ENCODE measurements at places on chromosomes 2 and 18. TPM values are rescaled to one million over a fixed set of nuclear protein-coding genes. Genes with fewer than 3 reads are reported as not detected.

GRCh38 chr18:58229162-58229561 is 185.1 kb downstream of the NEDD4L start:
- DNase-seq, result no peak
- H3K27me3 ChIP-seq, result no peaks in the 10 kb centered on the region
- no peaks in the 10 kb centered on the region for H3K36me3 ChIP-seq
- no peak overlapping the region for H3K27ac ChIP-seq
- H3K4me1 ChIP-seq, result no peaks in the 10 kb centered on the region
- H3K4me3 ChIP-seq, result no peak overlapping the region

DNA sequence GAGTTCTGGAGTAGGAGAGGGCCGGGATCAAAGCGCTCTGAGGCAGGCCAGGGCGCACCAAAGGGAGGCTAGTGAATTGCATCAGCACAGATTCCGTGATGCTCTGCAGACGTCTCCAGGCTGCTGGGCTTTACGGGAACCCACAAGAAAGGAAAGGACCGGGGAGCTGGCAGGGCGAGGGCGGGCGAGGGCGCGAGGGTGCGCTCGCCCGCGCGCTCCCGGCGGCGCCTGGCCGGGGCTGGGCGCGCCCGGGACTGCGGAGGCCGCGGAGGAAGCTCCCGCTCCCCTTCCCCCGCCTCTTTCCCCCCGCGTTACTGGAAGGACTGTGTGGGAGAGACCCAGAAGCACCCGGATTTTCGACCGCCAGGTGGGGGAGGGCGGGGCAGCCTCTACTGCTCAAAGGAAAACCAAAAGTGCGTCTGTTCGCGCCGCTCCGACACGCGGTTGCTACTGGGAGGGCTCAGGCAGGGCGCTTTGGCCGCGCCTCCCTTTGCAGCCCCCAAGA is 2.4 kb upstream of the FOSL2 start:
- DNase-seq, result peak; percentile 81
- peak overlapping the region; percentile 75 for H3K4me3 ChIP-seq
- H3K27me3 ChIP-seq, result no peaks in the 10 kb centered on the region
- peak overlapping the region; percentile 89 for H3K27ac ChIP-seq
- peaks cover 23% of the 10 kb centered on the region for H3K4me1 ChIP-seq

DNA sequence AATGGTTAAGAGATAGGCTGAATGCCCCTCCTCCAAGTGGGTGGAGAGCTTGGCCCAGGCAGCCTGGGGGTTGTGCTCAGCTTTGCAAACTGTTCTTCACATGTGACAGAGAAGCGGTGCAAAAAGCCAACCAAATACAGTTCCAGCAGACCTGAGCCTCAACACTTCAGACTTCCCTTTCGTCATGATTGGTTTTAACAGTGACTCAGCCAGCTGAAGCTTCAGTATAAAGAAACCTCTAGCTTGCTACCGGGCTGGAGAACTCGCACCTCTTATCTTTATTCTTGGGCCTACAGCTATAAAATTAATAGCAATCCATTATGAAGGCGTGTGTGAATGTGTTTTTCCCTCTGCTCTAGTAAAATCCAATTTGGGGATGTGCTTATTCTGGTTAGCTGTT is 20.0 kb downstream of the SETBP1 start:
- H3K27ac ChIP-seq, result no peak overlapping the region
- DNase-seq, result no peak
- H3K27me3 ChIP-seq, result no peaks in the 10 kb centered on the region
- H3K4me3 ChIP-seq, result no peak overlapping the region
- no peaks in the 10 kb centered on the region for H3K36me3 ChIP-seq

- no peak overlapping the region for H3K27ac ChIP-seq
- DNase-seq, result no peak
Measured at GRCh38 chr2:101124643-101125366, 26.4 kb downstream of the TBC1D8 start.

DNA sequence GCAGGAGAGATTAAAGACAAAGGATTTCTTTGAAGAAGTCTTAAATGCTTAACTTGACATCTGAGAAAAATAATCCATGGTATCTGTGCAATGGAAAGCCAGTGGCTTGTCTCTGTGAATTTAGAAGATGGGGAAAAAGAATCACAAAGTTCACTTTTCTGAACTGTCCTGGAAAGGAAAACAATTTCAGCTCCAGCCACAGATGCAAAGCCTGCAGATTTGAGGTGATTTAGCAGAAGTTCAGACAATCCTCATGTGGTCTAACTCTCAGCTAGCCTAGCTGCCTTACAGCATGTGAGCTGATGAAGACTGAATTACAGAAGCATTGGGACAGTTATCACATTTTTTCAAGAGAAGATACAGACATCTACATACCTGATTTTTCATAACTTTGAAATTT is 126.7 kb upstream of the ITGB6 start:
- DNase-seq, result no peak
- H3K27me3 ChIP-seq, result no peaks in the 10 kb centered on the region
- no peak overlapping the region for H3K4me3 ChIP-seq
- H3K4me1 ChIP-seq, result peaks cover 81% of the 10 kb centered on the region

- DNase-seq, result no peak
- no peaks in the 10 kb centered on the region for H3K4me1 ChIP-seq
- H3K27me3 ChIP-seq, result no peaks in the 10 kb centered on the region
- no peak overlapping the region for H3K4me3 ChIP-seq
Measured at GRCh38 chr18:8933714-8934284, 168.7 kb upstream of the NDUFV2 start.

DNA sequence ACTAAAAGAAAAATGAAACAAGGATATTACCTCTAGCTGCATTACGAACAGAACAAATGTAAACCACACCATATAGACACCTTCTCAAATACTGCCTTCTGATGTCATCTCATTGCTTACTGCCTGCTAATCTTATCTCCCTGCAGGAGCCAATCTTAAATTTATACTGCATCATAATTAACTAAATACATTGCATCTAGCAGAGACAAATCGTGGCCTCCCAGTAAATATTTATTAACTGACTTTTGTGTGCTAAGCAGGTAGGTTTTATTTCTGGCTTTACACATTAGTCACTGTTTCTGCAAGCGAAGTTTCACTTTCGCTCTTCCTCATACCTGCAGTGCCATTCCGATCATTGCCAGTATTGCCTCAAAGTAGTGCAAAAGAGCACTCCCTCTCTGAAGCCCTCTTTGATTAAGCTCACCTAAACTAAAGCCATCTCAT is 67.5 kb downstream of the SPATS2L start:
- H3K27me3 ChIP-seq, result no peaks in the 10 kb centered on the region
- peak overlapping the region; percentile 77 for H3K4me3 ChIP-seq
- DNase-seq, result no peak
- H3K4me1 ChIP-seq, result peaks cover 49% of the 10 kb centered on the region
- H3K27ac ChIP-seq, result peak overlapping the region; percentile 63

DNA sequence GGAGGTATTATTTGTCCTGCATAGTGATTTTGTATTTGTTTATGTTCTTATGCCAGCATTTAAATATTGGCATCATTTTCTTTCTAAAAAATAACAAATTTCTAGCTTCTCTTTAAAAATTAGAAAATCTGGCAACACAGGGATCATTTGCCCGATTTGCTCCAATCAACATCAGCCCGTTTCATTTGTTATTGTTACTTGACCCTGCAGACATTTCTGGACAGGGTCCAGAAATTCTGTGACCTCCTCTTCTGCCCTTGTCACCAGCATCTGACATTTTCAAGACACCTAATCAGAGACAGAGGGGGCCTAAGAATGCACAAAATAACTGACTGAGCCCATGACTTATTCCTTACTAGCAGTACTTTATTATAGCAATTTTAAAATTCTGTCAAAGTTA is 253.3 kb downstream of the MREG start:
- no peak for DNase-seq
- H3K27ac ChIP-seq, result no peak overlapping the region
- no peaks in the 10 kb centered on the region for H3K4me1 ChIP-seq
- H3K4me3 ChIP-seq, result no peak overlapping the region

GRCh38 chr2:100427627-100428258 is 10.3 kb upstream of the CHST10 start:
- H3K27me3 ChIP-seq, result no peaks in the 10 kb centered on the region
- peak; percentile 43 for DNase-seq
- peaks cover 4% of the 10 kb centered on the region for H3K4me1 ChIP-seq

DNA sequence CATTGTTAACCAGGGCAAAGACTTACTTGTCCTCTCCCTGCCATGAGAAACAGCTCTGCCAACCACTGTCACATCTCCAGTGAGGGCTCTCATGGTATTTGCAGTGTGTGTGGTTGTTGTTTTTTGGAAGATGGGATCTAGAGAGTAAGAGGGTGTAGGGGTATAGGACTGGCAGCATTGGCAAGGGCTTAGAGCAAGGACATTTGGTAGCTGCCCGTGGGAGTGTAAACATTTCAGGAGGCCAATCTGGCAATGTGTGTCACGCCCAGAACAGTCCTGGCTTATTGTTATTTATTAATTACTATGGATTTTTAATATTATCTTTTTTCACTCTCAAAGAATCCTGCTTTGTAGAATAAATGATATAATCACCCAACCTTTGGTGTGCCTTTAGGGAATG is 90.5 kb downstream of the TMEM17 start:
- DNase-seq, result no peak
- no peaks in the 10 kb centered on the region for H3K36me3 ChIP-seq
- no peaks in the 10 kb centered on the region for H3K27me3 ChIP-seq
- no peak overlapping the region for H3K27ac ChIP-seq
- peaks cover 6% of the 10 kb centered on the region for H3K4me1 ChIP-seq

- H3K36me3 ChIP-seq, result no peaks in the 10 kb centered on the region
- no peak overlapping the region for H3K27ac ChIP-seq
- H3K27me3 ChIP-seq, result no peaks in the 10 kb centered on the region
- no peak overlapping the region for H3K4me3 ChIP-seq
- no peaks in the 10 kb centered on the region for H3K4me1 ChIP-seq
Measured at GRCh38 chr2:187299122-187299906, 148.7 kb downstream of the CALCRL start.

DNA sequence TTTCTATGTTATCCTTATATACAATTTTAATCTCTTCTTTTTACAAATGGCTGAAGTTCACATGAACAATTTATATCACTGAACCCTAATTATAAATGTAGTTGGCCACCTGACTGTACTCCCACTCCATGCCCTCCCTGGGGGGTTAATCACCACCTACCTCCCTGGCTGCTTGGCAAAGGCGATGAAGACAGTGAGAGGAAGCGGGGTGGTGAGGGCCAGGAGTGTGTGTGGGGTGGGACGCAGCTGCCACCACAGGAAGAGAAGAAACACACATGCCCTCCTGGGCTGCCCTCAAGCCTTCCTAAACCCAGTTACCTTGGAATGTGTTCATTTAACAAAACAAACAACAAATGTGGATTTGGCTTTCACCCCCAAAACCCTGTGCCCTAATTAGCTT is 87.0 kb upstream of the REV1 start:
- H3K36me3 ChIP-seq, result no peaks in the 10 kb centered on the region
- H3K27me3 ChIP-seq, result no peaks in the 10 kb centered on the region
- DNase-seq, result no peak
- no peak overlapping the region for H3K4me3 ChIP-seq

- no peak for DNase-seq
- no peak overlapping the region for H3K4me3 ChIP-seq
- H3K27me3 ChIP-seq, result no peaks in the 10 kb centered on the region
- peaks cover 18% of the 10 kb centered on the region for H3K36me3 ChIP-seq
- H3K4me1 ChIP-seq, result no peaks in the 10 kb centered on the region
Measured at GRCh38 chr2:200985799-200986198, 22.3 kb upstream of the ORC2 start.

GRCh38 chr2:199220920-199221319 is 236.8 kb downstream of the SATB2 start:
- no peak overlapping the region for H3K4me3 ChIP-seq
- H3K36me3 ChIP-seq, result no peaks in the 10 kb centered on the region
- DNase-seq, result no peak
- H3K27me3 ChIP-seq, result no peaks in the 10 kb centered on the region
- no peaks in the 10 kb centered on the region for H3K4me1 ChIP-seq
- H3K27ac ChIP-seq, result no peak overlapping the region

RPIA gene
- total RNA-seq, result 70.2 TPM

MARCO gene
- total RNA-seq, result not detected

NEU2 gene
- total RNA-seq, result not detected

STARD6 gene
- total RNA-seq, result 0.46 TPM

KCNIP3 gene
- not detected for total RNA-seq

COLEC11 gene
- 0.24 TPM for total RNA-seq

FSHR gene
- total RNA-seq, result not detected

CCDC141 gene
- 1.6 TPM for total RNA-seq

FTCDNL1 gene
- total RNA-seq, result 5.2 TPM

COL4A4 gene
- total RNA-seq, result not detected

HEATR5B gene
- total RNA-seq, result 18.2 TPM
